Placental pericyte (primary cell): ENCODE measurements at places on chromosomes 7 and 10. TPM values are rescaled to one million over a fixed set of nuclear protein-coding genes. Genes with fewer than 3 reads are reported as not detected.

The CALHM3 gene
- total RNA-seq, result not detected in 2 replicates

The PRR15 gene
- total RNA-seq, result 0.43 and 0.44 TPM in 2 replicates

The C10orf67 gene
- total RNA-seq, result 0.22 and 0.29 TPM in 2 replicates

The ZNF736 gene
- total RNA-seq, result 6.6 and 8.9 TPM in 2 replicates

The INHBA gene
- 69.8 and 186 TPM in 2 replicates for total RNA-seq

The ADCY1 gene
- total RNA-seq, result 0.22 and 0.29 TPM in 2 replicates

The PIP gene
- total RNA-seq, result not detected in 2 replicates

The HGF gene
- 282 and 285 TPM in 2 replicates for total RNA-seq

The GIMAP2 gene
- 0.66 and 0.72 TPM in 2 replicates for total RNA-seq

The TRIM50 gene
- total RNA-seq, result not detected in 2 replicates

The CRHR2 gene
- not detected in 2 replicates for total RNA-seq

The NPSR1 gene
- not detected in 2 replicates for total RNA-seq

The RPP30 gene
- total RNA-seq, result 20.6 and 53.1 TPM in 2 replicates

The NUDT1 gene
- total RNA-seq, result 8.5 and 26.2 TPM in 2 replicates

The DNAH11 gene
- total RNA-seq, result under 0.01 TPM in 1 of 2 replicates, not detected in the other

The ASB4 gene
- total RNA-seq, result not detected in 2 replicates

The MOGAT3 gene
- not detected in 2 replicates for total RNA-seq

The CUX1 gene
- total RNA-seq, result 44.7 and 109 TPM in 2 replicates

The SLC13A4 gene
- 0.14 TPM in 1 of 2 replicates, not detected in the other for total RNA-seq

The SLC29A4 gene
- 1.0 and 1.8 TPM in 2 replicates for total RNA-seq

The HOXA10 gene
- total RNA-seq, result 15.5 and 23.3 TPM in 2 replicates
